ENCODE measurements at places on chromosomes 12 and 14.

- no peak for DNase-seq
Measured at GRCh38 chr12:104280111-104280510, 23.4 kb upstream of the EID3 start.

DNA sequence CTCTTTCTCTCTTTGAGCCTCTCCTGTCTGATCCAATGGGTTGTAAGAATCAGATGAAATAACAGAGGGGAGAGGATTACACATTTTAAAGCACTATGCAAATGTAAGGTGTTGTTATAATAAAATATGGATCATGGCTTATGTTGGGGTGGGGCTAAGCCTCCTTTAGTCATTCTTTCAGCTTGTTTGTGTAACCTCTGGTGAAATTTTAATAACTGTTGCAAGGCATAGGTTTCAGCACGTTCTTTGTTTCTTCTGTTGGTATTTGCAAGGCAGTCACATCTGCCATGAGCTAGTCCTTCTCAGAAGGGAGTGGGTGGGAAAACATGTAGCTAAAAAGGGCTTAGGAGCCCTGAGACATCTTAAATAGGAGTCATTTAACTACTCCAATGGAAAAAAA, 74.8 kb upstream of the FRMD6 start:
- DNase-seq, result no peak

GRCh38 chr12:16515666-16516065, 90.3 kb downstream of the LMO3 start:
- DNase-seq, result peak; percentile 86

DNA sequence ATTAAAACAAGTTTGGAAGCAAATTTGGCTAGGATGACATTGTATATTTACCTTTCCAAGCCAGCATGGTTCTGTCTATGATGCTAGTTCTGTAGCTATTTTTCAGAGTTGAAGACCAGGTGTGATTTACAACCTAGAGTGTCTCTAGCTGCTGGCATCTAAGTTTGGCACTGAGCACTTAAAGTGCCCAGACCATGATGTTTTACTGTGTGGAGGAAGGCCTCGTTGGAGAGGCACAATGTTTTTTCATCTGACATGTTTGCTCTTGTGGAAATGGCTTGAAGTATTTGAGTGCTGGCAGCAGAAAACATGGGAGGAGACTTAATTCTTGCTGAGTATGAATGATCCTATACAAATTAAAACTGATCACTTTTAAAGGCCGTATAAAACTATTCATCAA, 13.0 kb upstream of the C12orf71 start:
- DNase-seq, result no peak

DNA sequence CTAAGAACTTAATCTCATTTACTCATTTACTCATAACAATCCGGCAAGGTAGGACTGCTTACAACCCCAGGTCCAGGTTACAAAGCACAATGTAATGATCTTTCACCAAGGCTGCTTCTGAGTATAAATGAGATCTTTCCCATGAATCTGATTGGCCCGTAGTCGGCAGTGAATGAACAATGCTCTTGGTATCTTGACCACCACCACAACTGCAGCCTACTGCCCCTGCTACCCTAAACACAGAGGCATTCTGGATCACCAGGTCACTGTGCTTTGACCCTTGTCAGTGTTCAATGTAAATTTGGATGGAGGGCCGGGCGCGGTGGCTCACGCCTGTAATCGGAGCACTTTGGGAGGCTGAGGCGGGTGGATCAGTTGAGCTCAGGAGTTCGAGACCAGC, 15.9 kb downstream of the FAM181A start:
- DNase-seq, result no peak

DNA sequence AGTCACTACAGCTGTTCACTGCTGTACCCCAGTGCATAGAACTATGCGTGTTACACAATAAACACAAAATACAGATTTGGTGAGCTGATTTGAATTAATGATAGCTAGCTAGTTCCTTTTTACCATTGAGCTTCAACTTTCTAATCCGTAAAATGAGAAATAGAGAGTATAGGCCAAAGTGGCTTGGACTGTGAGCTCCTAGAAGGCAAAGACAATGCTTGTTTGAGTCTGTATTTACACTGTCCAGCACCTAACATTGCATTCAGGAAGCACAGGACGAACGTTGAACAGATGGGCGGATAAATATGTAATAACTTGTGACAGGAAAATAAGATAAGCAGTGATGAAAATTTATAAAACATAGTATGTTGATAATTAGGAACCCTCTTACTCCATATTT, 31.5 kb downstream of the SLC17A8 start:
- no peak for DNase-seq

GRCh38 chr12:107287436-107288413, 194.4 kb upstream of the CRY1 start:
- DNase-seq, result no peak
